ENCODE measurements at places on chromosomes 7 and 10.
A peak's percentile ranks its signal among the peaks of the same experiment; 100 is the strongest.

GRCh38 chr7:815284-816216 is 16.7 kb upstream of the SUN1 start:
- no peak for DNase-seq

GRCh38 chr7:1692515-1693418 is 22.7 kb downstream of the ELFN1 start:
- no peak for DNase-seq

- DNase-seq: no peak
These were observed 14.6 kb upstream of the BPGM start for GRCh38 chr7:134632052-134632451.

DNA sequence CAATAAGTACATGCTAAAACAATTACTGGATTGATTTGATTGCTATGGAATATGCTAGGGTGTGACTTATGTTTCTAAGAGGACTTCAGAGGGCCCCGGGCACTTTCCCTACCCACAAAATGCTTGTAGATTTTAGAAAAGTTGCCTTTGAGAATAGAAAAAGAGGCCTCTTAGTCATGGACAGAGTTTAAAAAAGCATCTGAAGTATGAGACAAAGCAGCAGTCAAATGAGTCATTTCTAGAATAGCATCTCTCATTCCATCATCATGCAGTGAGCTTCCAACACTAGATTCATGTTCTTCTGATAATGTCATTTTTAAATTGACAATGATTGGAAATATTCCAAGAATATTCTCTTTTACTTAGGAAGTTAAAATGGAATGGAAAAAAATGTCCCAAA is 675.1 kb upstream of the PCDH15 start:
- no peak for DNase-seq

- DNase-seq: no peak
These were observed 1.6 kb upstream of the LANCL2 start for GRCh38 chr7:55363386-55364170.

GRCh38 chr10:36759141-36759805 is 366.1 kb upstream of the ANKRD30A start:
- DNase-seq: no peak

GRCh38 chr7:128100225-128100948 is 69.2 kb upstream of the LRRC4 start:
- no peak for DNase-seq

GRCh38 chr10:131092386-131092785 is 219.1 kb downstream of the TCERG1L start:
- no peak for DNase-seq

DNA sequence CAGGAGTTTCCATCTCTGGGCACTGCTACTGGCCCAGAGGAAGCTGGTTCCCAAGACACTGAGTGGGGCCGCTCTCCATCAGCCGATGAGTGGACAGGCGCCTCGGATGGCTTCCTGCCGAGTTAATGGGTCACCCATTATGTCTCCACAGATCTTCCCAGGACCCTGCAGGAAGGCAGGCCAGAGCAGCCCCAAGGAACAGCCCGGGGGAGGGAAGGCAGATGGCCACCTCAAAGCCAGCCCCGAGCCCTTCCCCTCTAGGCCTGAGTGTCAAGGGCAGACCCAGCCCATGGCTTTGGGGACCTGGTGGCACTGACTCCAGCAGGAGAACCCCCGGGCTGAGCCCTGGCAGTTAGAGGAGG is 3.4 kb upstream of the LFNG start:
- DNase-seq: no peak

DNA sequence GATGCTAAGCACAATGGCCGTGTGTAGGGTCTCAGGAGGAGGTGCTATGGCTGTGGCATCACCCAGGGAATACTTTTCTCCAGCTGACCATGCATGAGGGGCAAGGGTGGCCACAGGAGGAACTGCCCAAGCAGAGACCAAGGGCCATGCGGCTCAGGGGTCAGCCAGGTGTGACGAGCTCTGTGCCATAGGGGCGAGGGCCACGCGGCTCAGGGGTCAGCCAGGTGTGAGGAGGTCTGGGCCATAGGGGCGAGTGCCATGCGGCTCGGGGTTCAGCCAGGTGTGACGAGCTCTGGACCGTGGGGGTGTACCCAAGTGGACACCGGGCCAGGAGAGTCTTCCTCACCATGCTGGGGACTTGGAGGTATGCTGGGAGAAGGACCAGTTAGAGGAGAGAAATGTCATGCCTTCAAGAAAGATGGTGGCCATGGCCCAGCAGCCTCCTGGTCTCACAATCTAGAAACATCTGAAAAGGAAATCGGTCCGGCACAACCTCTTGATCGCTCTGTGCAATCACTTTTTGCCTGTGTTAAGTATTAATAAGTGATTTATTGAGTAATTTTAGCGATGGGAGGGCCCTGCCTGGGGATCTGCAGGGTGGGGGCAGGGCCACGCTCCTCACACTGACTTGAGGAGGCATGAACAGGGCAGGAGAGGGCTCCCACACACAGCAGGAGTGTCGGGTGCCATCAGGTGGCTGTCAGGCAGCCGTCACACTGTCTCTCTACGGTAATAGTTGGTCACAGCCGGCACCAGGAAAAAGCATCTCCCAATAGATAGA is 265.0 kb downstream of the ADARB2 start:
- no peak for DNase-seq

GRCh38 chr10:16902606-16903005 is 85.4 kb upstream of the RSU1 start:
- DNase-seq: no peak

GRCh38 chr10:101643546-101643945 is 51.4 kb downstream of the FBXW4 start:
- DNase-seq: no peak

DNA sequence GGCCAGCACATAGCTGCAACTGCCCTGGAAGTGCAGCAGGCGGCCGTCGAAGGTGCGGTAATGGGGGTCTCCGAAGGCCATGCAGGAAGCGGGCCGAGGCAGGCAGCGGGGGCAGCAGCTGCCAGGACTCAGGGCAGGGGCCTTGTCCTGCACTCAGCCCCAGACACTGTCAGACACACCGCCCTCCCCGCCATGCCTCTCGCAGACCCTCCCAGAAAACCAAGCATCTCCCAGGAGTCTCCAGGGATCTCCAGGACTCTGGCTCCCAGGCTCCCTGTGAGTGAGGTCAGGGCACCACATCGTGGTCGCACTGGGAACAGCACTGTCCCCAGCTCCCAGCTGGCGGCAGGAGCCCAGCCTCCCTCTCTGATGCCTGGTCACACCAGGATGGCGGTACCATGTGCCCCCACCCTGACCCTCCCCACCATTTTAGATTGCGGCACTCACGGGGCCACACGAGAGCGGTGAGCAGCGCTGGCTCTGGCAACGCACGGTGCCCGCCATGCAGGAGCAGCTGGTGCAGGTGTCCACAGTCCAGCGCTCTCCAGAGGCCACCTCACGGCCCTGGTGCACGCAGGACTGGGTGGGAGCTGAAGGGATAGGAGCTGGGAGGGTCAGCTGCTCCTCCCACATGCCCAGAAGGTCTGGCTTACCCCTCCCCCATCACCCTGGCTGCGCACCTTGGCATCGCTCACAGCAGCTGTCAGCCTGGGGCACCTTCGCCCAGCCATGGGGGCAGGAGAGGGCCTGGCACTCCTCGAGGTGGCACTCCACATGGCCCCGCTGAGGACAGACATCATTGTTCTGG is 17.5 kb downstream of the ATP6V1F start:
- DNase-seq: peak; percentile 76

DNA sequence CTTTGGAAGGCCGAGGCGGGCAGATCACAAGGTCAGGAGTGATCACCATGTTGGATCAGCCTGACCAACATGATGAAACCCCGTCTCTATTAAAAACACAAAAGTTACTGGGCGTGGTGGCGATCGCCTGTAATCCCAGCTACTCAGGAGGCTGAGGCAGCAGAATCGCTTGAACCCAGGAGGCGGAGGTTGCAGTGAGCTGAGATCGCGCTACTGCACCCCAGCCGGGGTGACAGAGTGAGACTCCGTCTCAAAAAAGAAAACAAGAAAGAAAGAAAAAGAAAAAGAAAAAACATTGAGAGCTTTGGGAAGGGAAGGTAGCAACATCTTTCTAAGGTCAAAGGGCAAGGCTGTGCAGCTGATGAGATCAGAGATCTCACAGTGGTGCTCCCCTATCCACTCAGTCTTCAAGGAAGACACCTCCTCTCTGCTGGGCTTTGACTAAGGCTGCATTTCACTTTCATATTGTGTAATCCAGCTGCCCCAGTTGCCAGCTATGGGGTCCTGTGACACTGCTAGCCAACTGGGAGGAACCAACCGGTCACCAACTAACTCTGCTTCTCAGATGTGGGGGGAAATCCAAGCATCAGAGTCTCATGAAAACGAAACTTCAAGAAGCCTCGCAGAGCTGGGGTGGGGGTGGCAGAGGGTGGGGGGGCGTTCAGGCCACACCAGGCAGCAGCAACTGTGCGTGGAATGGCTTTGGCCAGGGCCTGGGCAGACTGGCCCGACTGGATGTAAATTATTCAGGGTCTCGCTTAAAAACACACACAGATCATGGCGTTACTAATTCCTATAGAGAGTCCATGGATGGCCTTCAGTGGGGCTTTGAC is 1.5 kb downstream of the IL15RA start:
- DNase-seq: peak; percentile 19

GRCh38 chr10:3874990-3875841 is 90.2 kb upstream of the KLF6 start:
- DNase-seq: no peak

- no peak for DNase-seq
These were observed 35.5 kb downstream of the NHLRC2 start for GRCh38 chr10:113889911-113890310.

GRCh38 chr7:101428093-101428866 is 65.6 kb downstream of the COL26A1 start:
- DNase-seq: no peak
